ENCODE measurements at places on chromosomes 16 and 17.

DNA sequence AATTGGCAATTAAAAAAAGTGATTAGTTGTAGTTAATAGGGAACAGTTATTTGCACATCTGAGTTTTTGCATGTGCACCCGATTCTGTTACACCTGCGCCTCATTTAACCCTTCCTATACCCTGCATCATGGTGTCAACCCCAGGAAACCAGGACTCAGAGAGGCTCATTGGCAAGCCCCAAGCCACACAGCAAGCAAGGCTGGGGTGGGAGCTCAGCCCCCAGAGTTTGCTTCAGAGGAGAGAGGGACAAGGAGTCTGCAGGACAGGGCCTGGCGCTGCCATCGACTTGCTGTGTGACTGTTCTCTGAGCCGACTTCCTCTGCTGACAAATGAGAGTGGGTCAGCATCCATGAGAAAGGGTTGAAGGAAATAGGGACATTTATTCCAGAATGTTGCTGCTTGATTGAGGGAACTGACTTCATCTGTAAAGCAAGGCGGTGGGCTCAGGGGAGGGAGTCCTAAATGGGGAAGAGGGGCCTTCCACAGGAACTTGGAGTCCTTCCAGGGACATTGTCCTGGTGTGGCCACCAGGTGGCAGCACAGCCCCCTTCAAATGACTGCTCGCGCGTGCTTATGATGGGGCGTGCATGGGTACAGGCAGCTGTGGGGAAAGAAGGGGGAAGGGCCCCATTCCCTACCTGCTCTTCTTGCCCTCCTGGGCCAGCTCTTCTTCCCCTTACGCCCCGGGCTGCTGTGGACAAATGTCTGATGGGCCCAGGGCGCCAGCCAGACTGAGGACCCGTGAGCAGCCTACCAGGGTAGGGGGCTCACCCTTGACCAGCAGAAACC is 51.6 kb downstream of the NT5M start:
- peak; percentile 85 for DNase-seq

GRCh38 chr16:58492735-58493134 is 7.2 kb upstream of the NDRG4 start:
- no peak for DNase-seq

- peak; percentile 11 for DNase-seq
Measured at GRCh38 chr17:5467416-5467815, 1.4 kb downstream of the DHX33 start.

DNA sequence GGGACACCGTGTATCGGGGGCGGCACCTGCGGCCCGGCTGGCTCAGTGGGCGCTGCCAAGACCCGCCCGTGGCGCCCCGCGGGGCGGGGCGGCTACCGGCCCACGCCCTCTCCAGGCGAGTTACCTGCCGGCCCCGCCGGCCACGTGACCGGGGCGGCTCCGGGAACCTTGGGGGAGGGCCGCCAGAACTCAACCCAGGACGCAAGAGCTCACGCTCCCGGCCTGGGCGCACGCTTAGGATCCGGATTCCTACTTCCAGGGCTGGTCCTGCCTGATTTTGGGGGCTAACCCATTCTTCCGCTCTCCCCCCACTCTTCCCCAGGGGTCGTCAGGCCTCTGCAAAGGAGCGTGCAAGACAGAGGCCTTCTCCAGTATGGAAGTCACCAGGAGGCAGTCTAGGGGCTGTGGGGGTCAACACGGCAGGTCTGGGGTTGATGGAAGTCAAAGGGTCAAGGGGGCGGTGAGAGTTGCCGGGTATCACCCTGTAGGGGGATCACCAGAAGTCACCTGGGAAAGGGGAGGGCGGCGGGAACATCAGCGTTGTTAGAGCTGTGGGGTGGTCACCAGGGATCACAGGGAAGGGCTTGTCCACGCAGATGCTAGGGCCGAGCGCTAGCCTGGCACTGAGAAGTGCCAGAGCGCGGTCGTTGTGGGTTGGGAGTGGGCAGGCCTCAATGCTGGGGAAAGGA is 354 bp upstream of the ESRP2 start:
- no peak for DNase-seq

DNA sequence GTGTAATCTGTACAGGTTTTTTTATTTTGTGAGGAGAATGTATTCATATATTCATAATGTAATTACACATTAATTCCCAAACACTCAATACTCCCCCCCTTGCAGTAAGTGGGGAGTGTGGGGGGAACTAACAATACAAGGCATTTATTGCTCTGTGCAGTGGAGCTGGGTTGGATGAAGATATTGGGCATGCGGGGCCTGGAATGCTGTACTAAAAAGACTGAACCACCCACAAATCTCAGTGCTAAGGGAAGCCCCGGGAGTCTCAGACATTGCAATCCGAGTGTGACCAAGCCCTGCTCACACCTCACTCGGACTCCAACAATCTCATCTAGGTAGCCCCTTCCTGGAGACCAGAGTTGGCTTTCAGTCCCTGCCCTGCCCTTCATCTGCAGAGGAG is 6.0 kb downstream of the PLLP start:
- no peak for DNase-seq

DNA sequence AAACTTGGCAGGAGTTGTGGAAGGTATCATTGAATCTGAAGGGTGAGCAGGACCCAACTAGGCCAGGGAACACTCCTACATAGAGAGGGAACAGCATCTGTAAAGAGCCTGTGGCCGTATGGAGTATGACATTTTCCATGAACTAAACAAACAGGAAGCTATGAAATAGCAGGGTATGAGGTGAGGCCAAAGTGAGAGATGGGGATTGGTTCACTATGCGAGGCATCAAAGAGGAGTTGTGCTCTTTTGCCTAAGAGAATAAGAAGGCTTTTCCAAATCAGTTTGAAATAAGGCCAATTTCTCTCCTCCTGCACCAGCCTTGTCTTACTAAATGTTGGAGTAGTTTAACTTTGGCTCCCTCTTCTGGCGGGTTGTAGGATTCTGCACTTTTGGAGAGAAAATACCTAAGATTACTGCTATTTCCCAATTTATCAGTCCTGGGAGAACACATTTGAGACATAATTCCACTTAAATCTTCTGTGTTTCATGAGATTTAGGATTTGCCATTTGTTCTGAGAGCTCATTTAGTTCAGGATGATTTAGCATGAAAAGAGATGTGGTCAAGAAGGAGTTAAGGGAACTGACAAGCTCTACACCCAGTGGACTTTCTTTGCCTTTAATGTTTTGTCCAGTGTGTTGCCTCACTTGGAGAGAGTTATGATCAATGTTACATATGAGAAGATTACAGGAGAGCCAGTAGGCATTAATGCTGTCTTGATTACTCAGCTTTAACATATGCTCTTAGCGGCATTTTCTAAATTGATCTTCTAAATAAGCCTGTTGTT is 55.4 kb downstream of the TNRC6C start:
- peak; percentile 82 for DNase-seq

DNA sequence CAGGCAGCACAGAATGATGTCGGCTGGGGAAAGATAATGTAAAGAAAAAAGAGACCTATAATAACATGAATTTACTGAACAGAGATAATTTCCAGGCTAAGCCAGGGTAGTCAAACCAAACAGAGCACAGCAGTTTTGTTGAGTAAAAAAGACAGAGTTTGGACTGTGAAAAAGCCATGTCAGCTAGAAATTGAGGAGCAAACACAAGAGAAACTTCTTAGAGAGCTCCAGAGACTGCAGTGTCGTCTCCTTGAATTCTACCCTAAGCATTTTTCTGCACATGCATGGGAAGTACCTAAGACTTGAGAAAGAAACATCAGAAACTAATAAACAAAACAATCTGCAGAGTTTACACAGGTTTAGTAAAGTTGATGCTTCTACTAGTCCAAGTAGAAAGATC is 1098.8 kb upstream of the CDH8 start:
- DNase-seq: no peak

GRCh38 chr16:65541646-65542045 is 419.8 kb upstream of the CDH11 start:
- DNase-seq: no peak

GRCh38 chr16:3876695-3877094 is 3.8 kb downstream of the CREBBP start:
- DNase-seq: no peak

DNA sequence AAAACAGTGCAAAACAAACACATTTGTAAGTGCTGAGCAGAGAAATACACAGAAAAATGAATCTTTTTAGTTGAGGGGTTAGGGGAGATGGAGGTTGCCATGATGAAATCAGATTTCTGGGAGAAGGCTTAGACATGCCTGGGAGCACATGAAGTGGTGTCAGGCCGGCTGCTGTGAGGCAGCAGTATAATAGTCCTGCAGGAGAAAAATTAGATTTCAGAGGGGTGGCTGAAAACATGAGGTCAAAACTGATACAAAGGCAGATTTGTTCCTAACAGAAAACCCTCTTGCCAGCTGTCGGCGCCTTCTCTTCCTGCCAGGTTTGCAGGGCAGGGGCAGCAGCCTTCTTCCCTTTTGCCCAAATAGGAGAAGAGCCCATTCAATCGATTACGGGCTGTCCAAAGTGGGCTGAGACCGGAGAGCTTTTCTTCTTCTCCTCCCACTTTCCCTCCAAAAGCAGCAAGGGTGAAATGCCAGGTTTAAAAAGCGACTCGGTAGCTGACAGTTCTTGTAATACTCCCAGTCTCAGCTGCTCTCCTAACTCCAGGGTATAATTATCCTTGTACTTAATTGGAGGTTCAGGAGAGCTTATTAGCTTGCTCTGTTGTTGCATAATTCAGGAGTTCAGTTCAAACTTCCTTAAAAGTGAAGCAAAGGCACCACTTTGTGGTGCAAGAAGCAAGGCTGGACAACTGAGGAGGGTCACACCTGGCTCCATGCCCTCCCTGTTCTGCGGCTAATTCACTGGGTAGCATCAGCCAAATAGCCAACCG is 80.0 kb downstream of the PCTP start:
- DNase-seq: no peak

- DNase-seq: no peak
Measured at GRCh38 chr16:74213372-74213771, 83.2 kb upstream of the PSMD7 start.

DNA sequence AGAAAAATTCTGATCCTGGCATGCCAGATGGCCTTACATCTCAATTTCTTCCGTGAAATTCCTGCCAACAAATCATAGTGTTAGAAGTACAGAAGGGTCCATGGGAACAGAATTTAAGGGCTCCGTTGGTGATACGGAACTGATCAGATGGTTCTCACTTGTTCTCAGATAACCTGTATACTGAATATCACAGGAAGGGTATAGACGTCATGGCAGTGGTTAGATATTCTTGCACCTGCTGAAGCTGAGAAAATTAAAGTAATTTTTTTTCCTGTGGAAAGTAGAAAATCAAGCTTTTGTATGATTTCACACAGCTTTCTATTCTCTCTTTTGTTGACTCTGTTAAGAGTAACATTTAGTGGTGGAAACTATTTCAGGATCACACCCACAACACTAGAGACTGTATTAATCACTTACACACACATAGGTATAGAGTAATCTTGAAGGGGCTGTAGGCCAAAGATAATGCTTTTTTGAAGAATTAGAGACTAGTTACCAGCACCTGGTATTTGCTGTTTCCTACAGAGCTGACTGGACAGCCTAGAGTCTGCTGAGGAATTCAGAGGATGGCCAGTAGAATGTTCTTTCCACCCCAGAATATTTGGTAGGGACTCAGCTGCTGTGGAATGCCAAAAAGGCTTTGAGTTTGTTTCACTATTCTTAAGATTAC is 7.5 kb downstream of the TENT4B start:
- DNase-seq: no peak

GRCh38 chr17:49890852-49891251 is 43.0 kb upstream of the TAC4 start:
- DNase-seq: no peak

DNA sequence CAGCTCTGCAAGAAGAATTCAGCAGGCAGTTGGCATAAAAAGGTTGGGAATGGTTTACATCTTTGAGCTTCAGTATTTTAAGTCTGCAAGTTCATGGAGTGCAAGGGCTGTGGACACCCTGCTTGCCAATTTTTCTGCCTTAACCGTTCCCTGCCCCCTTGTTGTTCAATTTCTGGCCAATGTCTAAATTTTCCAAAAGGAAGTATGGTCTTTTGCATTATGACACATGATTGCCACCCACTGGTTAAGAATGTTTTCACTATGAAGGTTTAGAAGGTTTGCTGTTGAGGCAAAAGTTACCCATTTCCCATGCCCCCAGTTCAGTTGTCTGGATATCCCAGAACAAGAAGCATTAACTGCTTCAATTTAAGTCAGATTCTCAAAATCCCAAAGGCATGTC is 441.9 kb downstream of the CDH13 start:
- peak; percentile 80 for DNase-seq

- DNase-seq: peak; percentile 84
Measured at GRCh38 chr16:84084570-84085270, 32.0 kb downstream of the MBTPS1 start.

GRCh38 chr17:81664051-81664470 is 2.3 kb downstream of the OXLD1 start:
- DNase-seq: no peak

DNA sequence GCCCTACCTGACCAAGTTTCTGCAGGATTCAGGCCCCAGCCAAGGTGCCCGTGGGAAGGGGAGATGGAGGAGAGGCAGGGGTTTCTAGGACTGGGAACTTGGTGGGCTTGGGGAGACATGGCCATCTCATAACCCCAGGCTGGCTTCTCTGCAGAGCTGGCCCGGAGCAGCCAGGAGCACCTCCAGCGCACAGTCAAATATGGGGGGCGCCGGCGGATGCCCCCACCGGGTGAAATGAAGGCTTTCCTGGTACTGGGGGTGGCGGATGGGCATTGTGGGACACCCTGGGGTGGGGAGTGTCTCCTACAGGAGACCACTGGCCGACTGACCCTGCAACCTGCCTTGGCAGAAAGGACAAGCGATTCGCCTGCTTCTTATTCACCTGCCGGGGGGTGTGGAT is 9.2 kb upstream of the SMIM5 start:
- no peak for DNase-seq

GRCh38 chr17:83064021-83064731 is 15.2 kb upstream of the METRNL start:
- DNase-seq: no peak

- DNase-seq: no peak
Measured at GRCh38 chr16:56262148-56262547, 70.9 kb downstream of the GNAO1 start.

DNA sequence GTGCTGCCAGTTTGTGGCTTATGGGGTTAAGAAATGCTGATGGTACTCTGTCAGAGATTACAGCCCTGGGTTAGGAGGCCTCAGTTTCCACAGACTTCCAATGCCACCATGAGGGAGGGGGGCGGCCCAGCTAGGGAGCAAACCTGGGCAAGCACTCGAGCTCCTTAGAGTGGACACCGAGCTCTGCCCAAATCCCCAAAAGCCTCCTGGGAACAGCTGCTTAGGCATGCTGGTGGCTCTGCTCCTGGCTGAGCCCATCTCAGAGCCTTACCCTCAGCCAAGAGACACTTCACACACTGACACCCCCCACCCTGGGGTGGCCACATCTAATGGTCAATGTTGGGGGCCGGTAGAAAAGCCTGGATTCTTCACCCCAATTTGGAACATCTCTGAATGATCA is 66.1 kb downstream of the C16orf78 start:
- DNase-seq: no peak
